ENCODE measurements at places on chromosomes 7 and 10.

DNA sequence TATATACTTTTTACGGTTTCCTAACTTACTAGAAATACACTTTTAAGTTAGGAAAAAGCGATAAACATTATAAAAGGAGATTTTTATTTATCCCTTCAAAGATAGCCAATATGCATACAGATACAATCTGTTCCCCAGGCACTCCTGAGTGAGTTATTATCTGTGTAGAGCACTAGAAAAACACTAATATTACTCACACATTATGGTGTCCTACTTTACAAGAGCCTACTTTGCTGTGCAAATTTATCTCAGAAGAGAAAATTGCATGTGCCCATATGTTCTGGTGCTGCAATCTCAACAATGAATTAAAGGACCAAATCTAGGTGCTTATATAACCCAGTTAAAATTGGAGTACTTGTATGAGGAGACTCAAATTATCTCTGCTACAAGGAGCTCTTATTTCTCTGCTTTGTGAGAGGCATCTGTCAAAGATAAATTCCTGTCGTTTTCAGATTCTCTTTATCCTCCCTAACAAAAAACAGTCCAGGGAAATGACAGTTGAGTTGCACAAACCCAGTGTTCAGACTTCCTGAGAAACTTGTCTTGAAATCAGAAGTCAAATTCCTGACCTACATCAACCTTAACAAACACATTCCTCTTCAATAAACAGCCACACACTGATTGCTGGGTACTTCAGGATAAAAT is 28.9 kb downstream of the CPA1 start:
- no peak for DNase-seq

GRCh38 chr7:80450621-80451308 is 61.1 kb downstream of the GNAT3 start:
- no peak for DNase-seq

DNA sequence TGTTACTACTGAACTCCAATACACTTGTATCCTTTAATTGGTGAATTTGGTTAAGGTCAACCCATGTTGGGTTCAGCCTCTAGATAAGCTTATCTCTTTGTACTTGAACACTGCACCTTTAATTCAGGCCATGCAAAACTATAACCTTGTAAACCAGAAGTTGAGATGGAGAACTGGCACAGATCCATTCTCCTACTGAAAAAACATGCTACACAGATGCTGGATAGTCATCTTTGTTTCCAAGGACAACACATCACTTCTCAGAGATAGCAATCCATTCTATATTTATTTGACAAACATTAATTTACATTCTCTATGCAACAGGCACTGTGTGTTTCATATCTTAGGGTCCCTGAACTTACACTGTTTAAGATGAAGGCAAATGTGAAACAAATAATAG is 2.9 kb upstream of the CDK14 start:
- no peak for DNase-seq

DNA sequence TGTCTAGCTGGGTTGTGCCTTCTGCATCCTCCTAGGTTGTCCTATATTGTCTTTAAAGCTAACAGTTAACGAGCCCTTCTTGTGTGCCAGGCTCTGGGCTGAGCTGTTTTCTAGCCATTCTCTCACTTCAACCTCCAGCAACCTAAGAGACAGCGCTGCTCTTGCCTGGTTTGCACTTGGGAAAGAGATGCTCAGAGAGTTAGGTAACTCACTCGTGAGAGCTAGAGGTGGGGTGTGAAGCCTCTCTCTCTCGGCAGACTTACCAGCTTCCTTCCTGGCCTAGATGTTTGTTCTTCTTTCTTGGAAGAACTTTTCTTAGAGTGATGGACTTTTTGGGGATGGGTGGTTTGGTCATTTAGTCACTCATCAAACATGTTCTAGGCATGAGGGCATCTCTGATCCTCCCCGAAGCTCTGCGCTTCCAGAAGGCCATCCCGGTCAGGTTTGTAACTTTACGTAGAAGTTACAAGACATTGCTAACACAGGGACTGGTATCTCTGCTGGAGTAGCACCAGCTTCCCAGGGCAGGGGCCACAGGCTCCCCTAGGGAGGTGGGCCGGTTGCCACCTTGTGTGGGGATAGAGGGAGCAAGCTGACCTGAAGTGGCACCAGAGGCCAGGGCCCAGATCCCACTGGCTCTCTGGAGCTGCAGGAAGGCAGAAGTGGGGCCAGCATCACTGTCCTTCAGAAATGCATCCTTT is 14.3 kb downstream of the TSPAN15 start:
- no peak for DNase-seq

GRCh38 chr7:74289659-74290552 is 699 bp downstream of the CLIP2 start:
- DNase-seq = no peak

DNA sequence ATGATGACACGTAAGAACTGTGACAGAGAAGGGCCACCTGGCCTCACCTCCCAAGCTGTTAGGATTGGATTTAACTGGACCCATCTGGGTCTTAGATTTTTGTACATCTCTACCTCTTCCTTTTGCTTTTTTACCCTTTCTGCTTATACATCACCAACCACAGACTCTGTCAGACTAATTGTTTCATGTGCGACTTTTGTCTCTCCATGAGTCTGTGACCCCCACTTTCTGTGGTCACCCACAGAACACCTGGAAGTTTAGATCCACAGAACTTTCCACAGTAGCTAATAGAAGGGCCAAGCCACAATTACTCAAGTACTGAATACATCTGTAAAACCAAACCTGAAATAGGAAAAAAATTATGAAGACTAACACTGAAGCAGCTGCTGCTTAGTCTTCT is 23.1 kb downstream of the SEC31B start:
- DNase-seq = no peak

DNA sequence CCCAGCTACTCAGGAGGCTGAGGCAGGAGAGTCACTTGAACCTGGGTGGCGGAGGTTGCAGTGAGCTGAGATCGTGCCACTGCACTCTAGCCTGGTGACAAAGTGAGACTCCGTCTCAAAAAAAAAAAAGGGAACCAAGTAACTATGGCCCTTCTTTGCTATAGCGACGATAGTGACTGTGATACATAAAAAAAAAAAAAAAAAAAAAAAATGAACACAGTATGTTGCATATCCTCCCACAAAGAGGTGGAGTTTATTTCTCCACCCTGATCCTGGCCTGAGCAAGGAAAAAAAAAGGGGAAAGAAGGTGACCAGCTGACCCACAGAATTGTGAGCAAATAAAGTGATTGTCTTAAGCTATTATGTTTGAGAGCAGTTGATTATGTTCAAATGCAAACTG is 42.3 kb upstream of the STEAP1B start:
- no peak for DNase-seq

GRCh38 chr7:106865130-106866041 is at the start of gene PIK3CG:
Gene PIK3CG (plus strand): TSS chr7:106865282. CDS start chr7:106867562, 2,280 bp downstream.
- peak; percentile 32 for DNase-seq

DNA sequence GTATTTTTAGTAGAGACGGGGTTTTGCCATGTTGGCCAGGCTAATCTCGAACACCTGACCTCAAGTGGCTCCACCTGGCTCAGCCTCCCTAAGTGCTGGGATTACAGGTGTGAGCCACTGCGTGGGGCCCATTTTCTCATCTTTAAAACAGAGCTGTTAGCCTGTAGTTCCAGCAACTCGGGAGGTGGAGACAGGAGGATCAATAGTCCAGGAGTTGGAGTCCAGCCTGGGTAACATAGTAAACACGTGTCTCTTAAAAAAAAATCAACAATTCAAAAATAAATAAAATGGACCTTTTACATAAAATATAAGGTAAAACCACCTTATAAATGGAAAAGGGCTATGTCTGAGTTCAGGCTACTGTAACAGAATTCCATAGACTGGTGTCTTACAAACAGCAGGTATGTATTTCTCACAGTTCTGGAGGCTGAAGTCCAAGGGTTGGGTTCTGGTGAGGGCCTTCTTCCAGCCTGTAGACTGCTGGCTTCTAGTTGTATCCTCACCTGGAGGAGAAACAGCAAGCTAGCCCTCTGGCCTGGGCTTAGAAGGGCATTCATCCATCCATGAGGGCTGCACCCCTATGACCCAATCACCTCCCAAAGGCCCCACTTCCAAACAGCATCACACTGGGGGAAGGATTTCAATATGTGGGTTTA is 7.0 kb upstream of the PVRIG start:
- DNase-seq = no peak

DNA sequence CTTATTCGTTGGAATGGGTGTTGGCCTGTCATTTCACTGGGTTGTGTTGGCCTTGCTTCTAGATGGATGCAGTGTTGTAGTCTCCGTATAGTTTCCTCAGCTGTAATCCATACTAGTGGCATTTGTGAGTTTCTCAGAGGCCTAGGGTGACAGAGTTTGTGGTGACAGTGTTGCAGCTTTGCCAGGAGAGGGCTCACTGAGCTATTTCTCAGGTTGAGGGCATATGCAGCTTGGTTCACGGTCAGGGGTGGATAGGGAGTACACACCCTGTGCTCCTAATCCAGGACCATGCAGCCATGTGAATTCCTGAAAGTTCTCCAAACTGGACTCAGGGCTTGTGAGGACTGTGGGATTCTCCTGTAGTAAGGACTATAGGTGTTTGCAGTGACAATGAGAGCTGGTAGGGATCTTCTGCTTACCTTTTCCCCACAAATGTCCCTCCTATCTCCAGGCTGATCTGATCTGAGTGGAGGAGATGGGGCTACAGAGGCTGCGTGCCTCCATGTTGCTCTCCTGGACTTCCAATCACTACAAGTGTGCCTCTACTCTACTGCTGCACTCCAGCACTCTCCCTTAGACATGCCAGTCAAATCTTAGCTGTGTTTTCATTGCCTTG is 229.0 kb downstream of the STK31 start:
- DNase-seq = peak; percentile 7

- DNase-seq = no peak
Observed at GRCh38 chr10:69217119-69217754, 2.9 kb upstream of the HKDC1 start.

GRCh38 chr7:22617166-22617565 is 109.8 kb upstream of the IL6 start:
- DNase-seq = no peak

DNA sequence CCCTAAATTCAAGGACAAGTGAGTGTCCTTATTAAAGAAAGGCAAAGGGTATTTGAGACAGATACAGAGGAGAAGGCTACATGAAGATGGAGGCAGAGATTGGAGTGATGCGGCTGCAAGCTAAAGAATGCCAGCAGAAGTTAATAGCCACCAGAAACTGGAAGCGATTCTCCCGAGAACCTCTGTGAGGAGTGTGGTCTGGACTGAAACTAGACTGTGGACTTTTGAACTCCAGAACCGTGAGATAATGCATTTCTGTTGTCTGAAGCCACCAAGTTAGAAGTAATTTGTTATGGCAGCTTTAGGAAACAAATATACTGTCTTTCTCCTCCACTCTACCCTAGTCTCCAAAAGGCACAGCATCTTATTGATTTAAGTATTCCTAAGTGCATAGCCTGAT is 80.3 kb upstream of the CREB5 start:
- no peak for DNase-seq

- DNase-seq = no peak
Observed at GRCh38 chr7:46391231-46392201, 470.4 kb upstream of the IGFBP3 start.

DNA sequence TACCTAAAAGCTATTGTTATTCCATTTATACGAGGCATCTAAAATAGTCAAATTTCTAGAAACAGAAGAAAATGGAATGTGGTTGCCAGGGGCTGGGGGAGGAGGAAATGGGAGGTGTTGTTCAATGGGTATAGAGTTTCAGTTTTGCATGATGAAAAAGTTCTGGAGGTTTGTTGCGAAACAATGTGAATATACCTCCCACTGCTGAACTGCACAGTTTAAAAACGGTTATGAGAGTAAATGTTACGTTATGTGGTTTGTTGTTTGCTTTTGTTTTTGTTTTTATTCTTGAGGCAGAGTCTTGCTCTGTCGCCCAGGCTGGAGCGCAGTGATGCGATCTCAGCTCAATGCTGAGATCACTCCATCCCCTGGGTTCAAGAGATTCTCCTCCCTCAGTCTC is 64.9 kb upstream of the NRBF2 start:
- no peak for DNase-seq

DNA sequence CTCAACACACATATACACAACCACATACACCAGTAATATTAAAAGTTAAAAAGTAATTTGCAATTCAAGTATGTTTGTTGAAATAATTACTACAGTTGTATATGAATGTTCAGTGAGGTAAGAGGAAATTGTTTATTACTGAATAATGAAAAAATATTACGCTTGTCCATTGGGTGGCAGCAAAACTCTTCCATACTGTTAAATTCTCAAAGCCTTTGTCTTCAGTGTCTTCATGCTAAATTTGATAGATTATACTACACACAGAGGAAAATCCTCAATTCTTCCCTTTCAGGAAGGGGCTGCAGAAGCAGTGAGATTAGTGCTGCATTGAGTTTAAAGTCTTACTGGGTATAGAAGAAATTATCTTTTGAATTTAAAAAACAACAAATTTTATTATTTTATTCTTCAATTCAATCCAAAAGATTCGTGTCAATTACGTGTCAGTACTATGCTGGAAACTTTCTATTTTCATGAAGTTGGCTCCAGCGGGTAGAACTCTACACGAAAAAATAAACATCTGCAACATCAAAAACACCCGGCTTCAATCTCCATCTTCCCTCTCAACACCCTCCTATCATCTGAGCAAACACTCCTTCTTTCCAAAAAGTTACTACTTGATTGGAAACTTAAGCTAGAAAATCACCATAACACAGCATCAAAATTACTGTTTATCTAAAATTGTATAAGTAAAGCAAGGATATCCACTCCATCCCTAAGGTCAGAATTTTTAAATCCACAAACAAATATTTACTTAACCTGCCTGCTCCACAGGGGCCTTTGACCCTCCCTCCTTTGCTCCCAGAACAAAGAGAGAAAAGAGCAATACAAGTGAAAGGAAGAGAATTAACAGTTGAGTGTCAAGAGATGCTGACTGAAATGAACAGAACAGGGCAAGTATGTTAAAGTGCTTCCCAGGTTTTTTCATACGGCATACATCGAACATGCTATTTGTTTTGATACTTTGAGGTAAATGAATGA is 37.0 kb upstream of the TES start:
- no peak for DNase-seq

DNA sequence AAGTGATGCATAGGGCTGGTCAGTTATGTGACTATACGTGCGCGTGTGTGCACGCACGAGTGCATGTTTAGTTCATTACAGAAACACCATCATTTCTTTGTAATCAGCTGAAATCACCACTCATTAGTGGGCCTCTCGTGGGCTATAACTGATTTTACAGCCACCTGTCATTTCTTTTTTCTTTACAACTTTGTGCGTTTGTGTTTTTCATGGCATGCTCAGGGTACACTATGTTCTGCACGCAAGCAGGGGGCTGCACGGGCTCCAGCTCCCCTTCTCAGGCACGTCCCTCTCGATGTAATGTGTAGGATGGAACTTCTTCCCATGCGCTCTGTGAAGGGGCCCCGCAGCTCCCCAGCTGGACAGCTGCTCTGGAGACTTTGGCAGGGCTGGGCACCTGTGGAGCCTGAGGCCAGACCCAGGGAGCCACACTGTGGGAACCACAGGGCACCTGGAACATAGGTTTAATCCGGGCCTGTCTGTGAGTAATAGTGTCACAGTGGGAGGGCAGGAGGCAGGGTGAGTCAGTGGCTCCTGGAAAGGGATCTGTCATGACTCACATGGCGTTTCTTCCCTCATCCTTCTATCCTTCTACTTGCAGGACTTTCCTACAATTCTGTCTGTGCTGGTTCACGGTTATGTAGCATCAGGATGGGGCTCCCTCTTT is 4.9 kb downstream of the GCK start:
- DNase-seq = no peak

GRCh38 chr7:100949933-100950443 is 654 bp downstream of the MUC3A start:
- DNase-seq = no peak

- no peak for DNase-seq
Observed at GRCh38 chr7:95110707-95111106, 203.3 kb downstream of the PPP1R9A start.

All from GM12892 (cell line).